ENCODE measurements at places on chromosomes 7 and 10.

DNA sequence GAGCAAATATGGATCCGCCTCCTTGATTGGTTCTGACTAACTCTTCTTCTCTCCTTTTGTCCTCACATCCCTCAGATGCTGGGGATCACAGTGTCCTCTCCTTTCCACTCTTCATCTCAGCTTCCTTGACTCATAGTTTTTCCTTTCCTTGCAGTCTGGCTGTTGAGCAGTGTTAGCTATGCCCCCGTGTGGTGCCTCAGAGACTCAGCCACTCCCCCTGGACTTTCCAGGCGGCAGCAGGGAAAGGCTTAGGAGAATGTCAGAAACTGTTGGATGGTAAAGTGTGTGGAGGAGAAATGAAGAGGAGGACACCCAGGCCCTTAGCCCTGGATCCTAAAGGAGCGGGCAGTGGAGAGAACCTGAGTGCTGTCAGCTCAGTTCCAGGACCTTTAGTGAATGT lies 267.5 kb downstream of the CELF2 start:
- no peak for DNase-seq

GRCh38 chr7:22786290-22786932 lies 36.2 kb downstream of the TOMM7 start:
- no peak for DNase-seq

DNA sequence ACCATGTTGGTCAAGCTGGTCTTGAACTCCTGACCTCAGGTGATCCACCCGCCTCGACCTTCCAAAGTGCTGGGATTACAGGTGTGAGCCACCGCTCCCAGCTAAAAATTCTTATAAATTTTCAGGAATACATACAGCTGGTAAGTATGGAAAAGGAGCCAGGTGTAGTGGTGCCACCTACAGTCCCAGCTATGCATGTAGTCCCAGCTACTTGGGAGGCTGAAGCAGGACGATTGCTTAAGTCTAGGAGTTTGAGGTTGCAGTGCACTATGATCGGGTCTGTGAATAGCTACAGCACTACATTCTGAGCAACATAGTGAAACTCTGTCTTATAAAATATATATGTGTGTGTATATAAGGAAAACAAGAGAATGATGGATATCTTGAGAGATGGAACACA lies 19.0 kb downstream of the LDB1 start:
- no peak for DNase-seq

GRCh38 chr10:14571866-14572507 lies 202.7 kb downstream of the FAM107B start:
- DNase-seq: no peak

DNA sequence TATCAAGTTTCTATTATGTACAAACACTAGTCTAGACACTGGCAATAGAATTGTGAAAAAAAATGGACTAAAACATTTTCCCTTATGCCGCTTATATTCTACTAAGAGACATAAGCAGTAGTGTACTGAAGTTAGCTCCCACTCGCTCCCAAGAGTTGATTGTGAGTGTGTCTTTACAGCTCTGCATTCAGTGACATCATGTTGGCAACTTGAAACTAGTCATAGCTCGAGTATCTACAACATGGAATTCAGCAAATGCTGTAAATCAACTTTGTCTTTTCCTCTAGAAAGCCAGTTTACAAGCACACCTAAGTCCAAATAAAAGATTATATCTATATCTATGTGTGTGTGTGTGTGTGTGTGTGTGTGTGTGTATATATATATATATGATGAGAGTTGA lies 58.8 kb upstream of the MAGI2 start:
- no peak for DNase-seq

DNA sequence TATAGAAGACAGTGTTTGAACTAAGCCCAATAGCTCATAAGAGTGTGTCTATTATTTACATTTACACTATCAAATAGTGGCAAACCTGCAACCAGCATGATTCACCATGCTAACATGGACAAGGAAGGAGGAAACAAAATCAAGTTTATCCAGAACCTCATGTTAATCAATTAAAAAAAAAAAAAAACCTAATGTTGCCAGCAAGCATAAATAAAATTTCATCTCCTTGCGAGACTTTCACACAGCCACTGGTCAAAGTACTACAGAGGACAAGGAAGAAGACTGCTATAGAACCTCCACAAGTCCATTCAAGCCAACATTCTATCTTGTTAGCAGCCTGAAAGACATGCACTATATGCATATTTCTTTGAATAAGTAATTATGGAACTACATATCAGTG lies 9.7 kb downstream of the TM9SF3 start:
- no peak for DNase-seq

GRCh38 chr10:130179640-130180039 lies 43.4 kb downstream of the GLRX3 start:
- peak; percentile 2 for DNase-seq

DNA sequence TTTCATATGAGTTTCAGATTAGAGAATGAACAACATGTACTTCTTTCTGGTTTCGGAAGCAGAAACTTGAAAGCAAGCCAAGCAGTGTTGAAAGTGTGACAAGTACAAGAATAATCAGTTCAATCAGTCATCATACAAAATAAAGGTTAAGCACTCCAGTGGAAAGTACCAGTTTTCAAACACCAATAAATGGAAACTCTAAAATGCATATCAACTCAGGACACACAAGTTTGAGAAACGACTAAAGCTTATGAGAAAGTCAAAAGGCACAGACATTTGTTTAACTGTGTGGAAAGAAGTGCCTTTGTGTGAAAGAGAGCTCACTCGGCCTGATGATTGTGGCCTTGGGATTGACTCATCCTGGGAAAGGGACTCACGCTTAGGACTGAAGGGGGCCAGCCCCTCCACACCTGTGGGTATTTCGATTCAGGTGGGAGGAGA lies 60.6 kb upstream of the AKR1C1 start:
- DNase-seq: no peak

GRCh38 chr7:98119256-98119918 lies 12.7 kb downstream of the LMTK2 start:
- no peak for DNase-seq

GRCh38 chr10:72841487-72841886 lies 52.1 kb upstream of the OIT3 start:
- no peak for DNase-seq

GRCh38 chr7:47934831-47935230 lies 13.4 kb downstream of the PKD1L1 start:
- no peak for DNase-seq

DNA sequence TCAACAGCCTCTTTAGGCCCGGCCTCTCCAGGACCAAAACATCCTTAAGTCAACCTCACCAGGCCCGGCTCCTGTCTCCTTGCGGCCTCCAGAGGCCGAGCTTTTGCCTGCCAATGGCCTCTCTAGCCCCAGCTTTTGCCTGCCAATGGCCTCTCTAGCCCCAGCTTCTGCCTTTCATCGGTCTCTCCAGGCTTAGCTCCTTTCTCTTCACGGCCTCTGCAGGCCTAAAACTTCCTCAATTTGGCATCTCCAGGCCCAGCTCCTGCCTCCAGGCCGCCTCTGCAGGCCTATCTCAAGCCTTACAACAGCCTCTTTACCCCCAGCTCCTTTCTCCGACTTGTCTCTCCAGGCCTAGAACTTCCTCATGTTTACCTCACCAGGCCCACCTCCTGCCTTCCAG lies 15.7 kb upstream of the TMEM248 start:
- DNase-seq: no peak

GRCh38 chr10:27997865-27998177 lies 1.1 kb downstream of the ODAD2 start:
- no peak for DNase-seq

GRCh38 chr7:153628825-153629224 lies 423.4 kb upstream of the DPP6 start:
- no peak for DNase-seq

DNA sequence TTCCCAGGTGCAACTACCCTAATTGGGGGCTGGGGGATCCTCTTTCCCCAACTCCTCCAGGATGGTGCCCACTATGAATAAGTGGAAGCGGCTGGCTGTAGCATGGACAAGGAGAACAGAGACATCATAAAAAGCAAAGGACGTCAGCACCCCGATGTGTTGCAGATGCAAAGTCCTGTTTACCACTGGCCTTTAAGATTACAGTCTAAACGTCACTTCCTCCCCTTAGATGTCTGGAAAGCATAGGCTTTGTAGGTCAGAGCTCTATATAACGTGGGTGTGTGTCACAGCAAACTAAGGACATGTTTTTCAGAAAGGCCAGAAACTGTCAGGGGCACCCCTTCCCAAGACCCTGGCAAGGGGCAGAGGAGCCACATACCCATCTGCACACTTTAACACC lies 7.9 kb downstream of the COBL start:
- no peak for DNase-seq

DNA sequence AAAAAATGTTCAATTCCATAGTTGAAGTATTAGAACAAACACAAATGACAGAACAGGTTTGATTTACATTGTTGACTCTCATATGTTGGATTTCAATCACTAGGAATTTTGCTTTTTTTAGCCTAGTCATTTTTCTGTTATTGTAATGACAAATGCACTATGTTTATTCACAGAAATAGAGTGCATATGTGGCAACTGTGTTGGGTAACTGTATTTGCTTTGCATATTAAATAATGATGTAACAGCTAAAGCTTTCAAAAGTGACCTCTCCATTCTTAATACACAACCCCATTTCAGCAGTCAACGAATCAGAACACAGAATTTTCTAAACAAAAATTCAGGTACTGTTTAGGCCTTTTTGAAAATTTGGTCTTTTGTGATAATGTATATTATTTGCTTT lies 54.0 kb upstream of the SLC26A5 start:
- DNase-seq: no peak

GRCh38 chr7:54904986-54905385 lies 113.8 kb upstream of the EGFR start:
- DNase-seq: no peak

GRCh38 chr10:27625452-27626211 lies 120.0 kb downstream of the MKX start:
- DNase-seq: no peak

- no peak for DNase-seq
Measured at GRCh38 chr10:29636178-29636577, 1.4 kb upstream of the SVIL start.

DNA sequence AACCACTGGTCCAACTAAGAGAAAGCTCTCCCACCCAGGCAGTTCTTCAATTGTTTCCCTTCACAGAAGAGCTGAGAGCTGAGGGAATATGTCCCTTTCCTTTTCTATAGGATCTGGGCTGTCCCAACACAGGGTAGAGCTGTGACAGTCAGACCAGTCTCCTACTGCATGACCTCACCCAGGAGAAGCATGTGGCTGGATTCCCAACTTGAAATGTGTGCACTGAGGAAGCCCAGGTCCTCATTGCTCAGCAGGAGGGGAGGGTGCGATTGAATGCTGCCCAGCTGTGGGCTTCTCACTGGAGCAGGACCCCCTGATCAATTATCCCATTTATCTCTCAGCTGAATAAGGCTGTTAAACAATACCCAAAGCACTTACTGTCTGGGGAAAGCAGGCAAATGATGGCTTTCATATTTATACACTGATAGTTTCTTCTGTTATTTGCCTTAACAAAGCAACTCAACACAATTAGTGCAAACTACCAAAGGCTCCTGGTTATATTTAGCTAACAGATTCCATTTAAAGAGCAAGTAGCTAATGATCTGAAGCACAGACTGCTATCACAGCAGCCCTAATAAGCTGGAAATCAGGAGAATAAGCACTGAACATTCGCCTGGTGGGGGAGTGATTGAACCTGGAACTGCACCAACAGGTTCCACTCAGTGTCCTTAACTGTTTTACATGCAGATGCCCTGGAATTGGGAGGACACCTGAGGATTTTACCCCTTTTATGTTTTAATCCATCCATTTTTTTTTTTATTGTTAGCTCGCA lies 508.8 kb downstream of the CCSER2 start:
- DNase-seq: no peak

GRCh38 chr10:26911811-26912461 lies 51.2 kb upstream of the ABI1 start:
- DNase-seq: peak; percentile 57

GRCh38 chr7:147775516-147776284 lies 814.9 kb upstream of the C7orf33 start:
- DNase-seq: no peak

GRCh38 chr7:36692456-36692855 lies 31.8 kb downstream of the AOAH start:
- DNase-seq: no peak

- peak; percentile 85 for DNase-seq
Measured at GRCh38 chr7:2405601-2406345, 2.4 kb downstream of the CHST12 start.

DNA sequence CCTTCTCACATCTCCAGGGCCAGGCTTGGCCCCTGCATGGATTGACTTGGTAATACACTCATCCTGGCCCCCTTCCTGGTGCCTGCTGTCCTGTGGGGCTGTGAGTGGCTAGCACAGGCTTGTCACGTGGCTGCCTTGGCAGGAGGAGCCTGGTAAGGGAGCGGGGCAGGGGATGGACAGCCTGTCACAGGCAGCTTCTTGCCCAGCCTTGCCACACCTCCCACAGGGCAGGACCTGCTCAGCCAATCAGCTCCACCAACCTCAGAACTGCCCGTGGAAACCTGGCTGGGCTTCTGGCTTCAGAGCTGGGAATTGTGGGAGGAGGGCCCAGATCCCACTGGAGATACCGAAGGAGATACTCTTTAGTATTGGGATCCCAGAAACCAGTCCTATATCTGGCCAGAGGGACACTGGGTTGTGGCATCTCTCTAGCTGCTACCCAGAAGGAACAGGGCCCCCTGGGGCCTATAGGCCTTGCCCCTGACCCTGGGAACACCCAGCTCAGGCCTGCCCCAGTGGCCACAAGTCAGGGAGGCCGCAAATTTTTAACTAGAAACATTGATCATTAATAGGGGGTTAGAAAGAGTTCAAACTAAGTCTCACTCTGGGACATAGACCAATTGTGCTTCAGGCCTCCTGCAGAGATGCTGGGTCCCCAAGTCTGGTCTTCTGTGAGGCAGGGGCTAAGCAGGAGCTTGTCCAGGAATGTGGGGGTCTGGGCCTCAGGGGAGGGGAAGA lies at the start of gene HOGA1:
TSS of gene HOGA1 (plus strand) at position 330 of the 738 bp plus-strand sequence. CDS start at position 645, 315 bp downstream.
- peak; percentile 28 for DNase-seq

DNA sequence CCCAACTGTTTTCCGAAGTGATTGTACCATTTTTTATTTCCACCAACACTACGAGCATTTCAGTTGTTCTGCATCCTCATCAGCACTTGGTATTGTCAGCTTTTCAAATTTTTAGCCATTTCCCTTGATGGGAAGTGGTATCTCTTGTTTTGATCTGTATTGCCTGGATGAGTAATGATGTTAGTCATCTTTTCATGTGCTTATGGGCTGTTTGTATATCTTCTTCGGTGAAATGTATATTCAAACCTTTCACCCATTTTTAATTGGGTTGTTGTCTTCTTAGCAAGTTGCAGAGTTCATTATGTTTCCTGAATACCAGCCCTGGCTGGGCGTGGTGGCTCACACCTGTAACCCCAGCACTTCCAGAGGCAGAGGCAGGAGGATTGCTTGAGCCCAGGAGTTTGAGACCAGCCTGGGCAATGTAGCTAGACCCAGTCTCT lies 22.1 kb downstream of the CLIP2 start:
- DNase-seq: no peak

DNA sequence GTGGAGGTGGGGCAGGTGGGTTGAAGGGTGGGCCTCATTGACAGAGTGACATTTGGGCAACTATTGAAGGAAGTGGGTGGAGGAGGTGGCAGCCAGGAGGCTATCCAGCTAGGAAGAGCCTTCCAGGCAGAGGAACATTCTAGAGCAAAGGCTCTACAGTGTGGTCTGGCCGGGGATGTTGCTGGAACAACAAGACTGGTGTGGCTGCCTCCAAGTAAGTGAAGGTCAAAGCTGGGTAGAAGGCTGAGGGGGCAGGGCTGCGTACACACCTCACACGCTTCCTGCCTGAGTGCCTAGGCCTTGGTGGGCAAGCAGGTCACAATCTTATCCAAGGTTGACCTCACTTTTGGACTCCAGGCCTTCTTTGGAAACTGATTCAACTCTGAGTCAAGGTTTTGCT lies 6.6 kb downstream of the CPA1 start:
- DNase-seq: no peak

Measured in RPMI8226 (cell line).